Stimulated activated CD4-positive, alpha-beta T cell treated with anti-CD3 and anti-CD28 coated beads, Interleukin-15, amount 100 ng/mL, for 48 hours (primary cell): ENCODE measurements at places on chromosomes 6 and 20.

GRCh38 chr6:90545448-90545847 is 41.4 kb downstream of the MAP3K7 start:
- no peak for DNase-seq

DNA sequence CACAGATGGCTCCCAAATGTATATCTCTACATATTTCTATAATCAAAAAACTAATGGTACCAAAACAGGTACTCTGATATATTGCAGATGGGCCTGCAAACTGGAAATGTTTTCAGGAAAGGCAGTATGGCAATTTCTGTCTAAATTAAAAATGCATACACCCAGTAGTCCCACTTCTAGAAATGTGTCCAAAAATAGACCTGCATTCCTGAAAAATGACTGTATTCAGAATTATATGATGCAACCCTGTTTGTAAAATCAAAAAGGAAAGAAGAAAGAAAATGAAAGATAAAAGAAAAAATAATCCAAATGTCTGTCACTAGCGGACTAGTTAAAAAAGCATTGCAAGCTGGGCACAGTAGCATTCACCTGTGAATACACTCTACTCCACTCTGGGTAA is 12.9 kb upstream of the MICB start:
- DNase-seq, result no peak

GRCh38 chr6:139060332-139060731 is 31.8 kb downstream of the ABRACL start:
- no peak for DNase-seq

DNA sequence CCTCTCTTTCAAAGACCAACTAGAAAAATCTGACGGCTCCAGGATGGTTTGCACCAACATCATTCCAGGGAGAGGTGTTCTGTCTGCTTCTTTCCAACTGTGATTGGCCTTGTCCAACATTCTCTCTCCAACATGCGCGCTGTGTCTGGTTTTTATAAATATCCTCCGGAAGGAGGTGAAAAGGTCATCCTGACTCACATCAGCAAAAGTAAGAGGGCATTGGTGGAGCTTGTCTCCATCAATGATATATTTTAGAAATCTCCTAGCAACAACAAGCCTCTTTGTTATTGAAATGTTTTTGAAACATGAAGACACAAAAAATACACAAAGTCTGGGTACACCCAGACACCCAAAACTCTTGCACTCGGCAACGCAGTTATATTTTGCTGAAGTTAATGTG is 475.3 kb upstream of the JARID2 start:
- DNase-seq, result no peak

- DNase-seq, result no peak
These were observed 243.5 kb downstream of the TMEM242 start for GRCh38 chr6:157079771-157080170.

DNA sequence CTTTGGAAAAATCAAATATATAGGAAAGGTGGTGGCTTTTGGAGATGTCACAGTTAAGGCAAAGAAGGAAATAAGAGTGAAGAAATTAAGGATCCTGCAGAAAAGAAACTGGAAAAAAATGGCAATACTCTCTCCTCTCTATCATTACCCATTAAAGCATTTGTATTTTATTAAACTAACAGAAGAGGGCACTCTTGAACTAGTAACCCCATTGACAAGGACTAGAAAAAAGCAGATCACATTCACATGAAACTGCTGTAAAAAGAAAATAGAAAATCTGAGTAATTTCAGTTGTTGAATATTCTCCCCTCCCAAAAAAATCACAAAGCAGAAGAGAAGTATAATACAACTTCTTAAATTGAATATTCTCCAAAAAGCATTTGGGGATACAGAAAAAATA is 104.1 kb upstream of the SLC35B3 start:
- DNase-seq, result no peak

- no peak for DNase-seq
These were observed 738 bp downstream of the RALGAPB start for GRCh38 chr20:38473367-38473795.

- DNase-seq, result no peak
These were observed 260.0 kb downstream of the TMEM242 start for GRCh38 chr6:157063176-157063905.

- DNase-seq, result no peak
These were observed 75.2 kb downstream of the JPH2 start for GRCh38 chr20:44111712-44112335.

- no peak for DNase-seq
These were observed 7.4 kb upstream of the SPDEF start for GRCh38 chr6:34563513-34563870.

DNA sequence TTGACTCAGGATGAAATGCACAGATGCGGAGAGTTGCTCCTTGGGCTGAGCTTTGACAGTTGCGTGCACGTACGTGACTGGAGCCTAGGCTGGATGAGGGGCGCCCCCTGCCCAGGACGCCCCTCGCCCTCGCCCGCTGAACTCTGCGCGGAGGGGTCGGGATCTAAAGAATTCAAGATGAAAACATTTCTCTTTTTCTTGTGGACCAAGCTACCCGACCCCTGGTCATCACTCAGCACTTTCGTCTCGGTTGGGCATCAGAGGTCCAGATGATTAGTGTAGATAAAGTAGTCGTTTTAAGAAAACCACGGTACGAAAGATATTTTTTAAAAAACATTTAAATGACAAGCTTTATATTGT is 700 bp downstream of the DTD1 start:
- no peak for DNase-seq
